ENCODE measurements at places on chromosomes 3 and 15. TPM values are rescaled to one million over a fixed set of nuclear protein-coding genes. Genes with fewer than 3 reads are reported as not detected.

Gene MYEF2
- total RNA-seq = 59.0 TPM

Gene ARPIN
- 22.3 TPM for total RNA-seq

Gene TMC3
- not detected for total RNA-seq

Gene DPPA4
- total RNA-seq = not detected

Gene GOLGA6B
- total RNA-seq = not detected

Gene RLBP1
- not detected for total RNA-seq

Data from tibial nerve (tissue), 4 donors.